ENCODE measurements at places on chromosomes 4 and X. TPM values are rescaled to one million over a fixed set of nuclear protein-coding genes. Genes with fewer than 3 reads are reported as not detected.

Gene TMEM156
- total RNA-seq: 19.5 TPM

Gene MYOZ2
- total RNA-seq: not detected

Gene SEPTIN11
- 43.1 TPM for total RNA-seq

Gene FAM120C
- total RNA-seq: 5.4 TPM

Gene VEGFD
- total RNA-seq: 0.88 TPM

Gene FRAS1
- total RNA-seq: 3.4 TPM
